ENCODE measurements at places on chromosomes 5 and 9.

GRCh38 chr9:70529377-70529776 is 114.9 kb upstream of the KLF9 start:
- no peak for DNase-seq

GRCh38 chr9:22682961-22683699 is 236.5 kb downstream of the DMRTA1 start:
- no peak for DNase-seq

GRCh38 chr5:176847726-176848290 is 37.4 kb downstream of the UNC5A start:
- DNase-seq: no peak

DNA sequence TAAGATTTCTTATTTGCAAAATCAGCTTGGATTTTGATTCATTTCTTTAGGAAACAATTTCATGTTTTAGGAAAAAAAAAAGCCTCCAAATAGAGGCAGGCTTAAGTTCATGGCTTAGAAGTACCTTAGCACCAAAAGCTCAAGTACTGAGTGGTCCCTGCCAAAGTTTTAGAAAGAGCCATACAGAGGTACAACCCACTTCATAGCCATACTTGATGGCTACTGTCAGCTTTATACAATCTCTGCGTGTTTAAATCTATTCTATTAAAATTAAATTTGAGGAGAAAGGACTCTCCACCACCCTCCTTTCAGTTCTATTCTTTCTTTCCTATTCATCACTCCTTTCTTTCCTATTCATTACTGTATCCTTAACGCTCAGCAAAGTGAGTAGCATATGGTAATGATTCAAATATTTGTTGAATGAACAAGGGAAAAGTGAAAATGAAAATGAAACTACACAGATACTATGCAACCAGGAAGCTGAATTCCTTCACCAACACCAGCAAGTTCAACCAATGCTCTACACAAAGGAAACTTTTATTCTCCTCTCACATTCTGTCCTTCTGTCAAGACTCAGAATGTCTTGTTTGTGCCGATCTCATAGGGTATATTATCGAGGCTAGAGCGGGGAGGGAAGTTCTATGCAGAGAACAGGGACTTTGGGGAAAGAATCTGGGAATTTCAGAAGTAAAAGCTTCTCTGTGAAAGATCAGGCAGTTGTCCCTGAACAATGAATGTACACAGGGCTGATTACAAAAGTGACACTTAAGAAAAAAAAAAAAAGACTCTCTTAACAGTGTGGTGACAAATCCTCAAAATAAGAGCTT is 138.6 kb upstream of the SPEF2 start:
- DNase-seq: no peak

DNA sequence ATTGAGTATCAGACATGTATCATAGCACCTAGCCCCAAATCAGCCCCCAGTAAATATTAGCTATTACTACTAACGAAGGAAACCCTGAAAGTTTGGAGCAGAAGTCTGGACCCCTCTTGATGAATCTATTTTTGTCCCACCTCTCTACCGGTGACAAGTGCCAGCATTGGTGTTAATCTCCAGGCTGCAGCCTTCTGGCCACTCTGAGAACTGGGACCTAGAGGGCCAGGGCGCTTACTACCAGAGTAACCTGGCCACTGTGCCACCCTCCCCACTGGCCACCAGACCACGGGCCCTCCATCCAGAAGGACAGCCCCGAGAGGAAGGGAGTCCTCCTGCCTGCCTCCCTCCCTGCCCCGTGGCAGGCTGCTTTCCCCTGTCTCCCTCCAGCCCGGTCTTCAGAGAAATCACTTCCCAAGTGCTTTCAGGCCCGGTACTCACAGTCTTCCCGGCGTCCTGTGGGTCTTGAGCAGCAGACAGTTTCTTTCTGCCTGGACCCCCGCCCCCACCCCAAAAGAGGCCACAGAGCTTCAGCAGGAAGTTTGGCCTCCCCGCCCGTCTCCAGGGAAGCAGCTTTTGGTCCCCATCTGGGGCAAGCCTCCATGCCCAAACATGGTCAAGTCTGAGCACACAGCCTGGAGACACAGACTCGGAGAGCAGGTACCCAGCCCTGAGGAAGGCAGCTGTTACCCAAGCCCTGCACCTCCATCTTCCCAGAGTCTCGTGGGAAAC is at the start of gene KCNMB1:
KCNMB1 (minus strand) TSS at position 550 of the 732 bp plus-strand sequence. CDS start 3,920 bp downstream, outside the sequence.
- DNase-seq: no peak

DNA sequence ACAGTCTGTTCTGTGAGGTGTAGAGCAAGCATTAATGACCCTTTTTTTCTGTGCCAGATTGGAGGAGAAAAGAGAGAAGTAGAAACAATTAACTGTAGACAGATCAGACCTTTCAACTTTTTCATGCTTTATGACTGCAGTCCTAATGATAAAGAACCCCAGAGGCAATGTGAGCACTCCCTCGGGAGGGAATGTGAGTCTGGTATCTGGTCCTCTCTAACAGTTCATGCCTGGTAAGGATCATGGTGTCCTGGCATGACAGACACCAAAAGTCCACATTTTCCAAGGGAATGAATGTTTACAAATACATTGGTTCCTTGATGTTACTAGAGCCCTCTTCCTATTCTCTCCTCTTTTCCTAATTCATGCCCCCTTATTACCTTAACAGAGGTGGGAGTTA is 70.3 kb downstream of the MTAP start:
- no peak for DNase-seq

GRCh38 chr5:136890431-136891148 is 525.2 kb upstream of the TRPC7 start:
- DNase-seq: no peak

DNA sequence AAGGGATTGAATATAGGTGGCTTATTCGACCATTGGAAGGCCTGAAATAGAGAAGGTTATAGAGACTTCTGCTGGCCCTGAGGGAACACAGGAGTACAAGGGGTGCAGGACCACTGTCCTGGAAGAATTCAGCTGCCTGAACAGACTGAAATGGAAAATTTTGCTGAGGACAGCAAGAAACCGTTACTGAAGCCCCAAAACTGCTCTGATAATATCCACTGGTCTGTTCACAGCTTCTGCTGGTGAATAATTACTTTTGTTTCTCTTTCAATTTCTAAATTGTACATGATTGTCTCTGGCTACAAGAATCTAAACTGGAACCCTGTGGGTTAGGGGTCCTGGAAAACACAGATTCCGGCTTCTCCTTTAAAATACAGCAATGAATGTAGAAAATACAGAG is 218.5 kb upstream of the CDH12 start:
- no peak for DNase-seq

GRCh38 chr9:128145951-128146351 is 3.3 kb upstream of the LCN2 start:
- no peak for DNase-seq

- DNase-seq: no peak
These were observed 181.1 kb upstream of the SPEF2 start for GRCh38 chr5:35436400-35437057.

DNA sequence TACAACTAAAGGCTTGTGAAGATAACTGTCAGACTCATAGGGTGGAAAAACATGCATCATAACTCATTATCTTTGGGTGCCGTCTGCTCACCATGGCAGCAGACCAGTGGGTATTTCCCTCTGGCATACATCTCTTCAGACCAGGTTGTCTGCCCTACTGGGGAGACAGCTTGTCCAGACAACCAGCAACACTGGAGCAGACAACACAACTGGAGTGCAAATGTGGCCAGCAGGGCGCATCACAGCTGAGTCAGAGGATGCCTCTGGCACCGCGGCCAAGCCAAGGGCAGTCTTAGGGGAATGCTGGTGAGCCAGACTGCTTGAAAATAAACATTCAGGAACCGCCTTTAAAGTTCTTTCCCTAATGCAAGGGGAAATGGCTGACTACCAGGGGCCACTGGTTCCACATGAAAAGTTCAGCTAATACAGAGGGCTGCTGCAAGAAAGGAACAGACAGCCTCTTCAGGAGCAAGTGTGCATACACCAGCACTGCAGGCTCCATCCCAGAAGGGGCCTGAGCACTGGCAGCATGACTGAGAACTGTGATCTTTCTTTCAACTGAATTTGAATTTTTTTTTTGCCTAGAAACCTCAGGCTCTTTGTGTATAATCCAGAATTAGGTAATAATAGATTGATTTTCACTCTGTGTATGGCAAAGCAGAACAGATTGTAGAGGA is 77.3 kb downstream of the MAMDC2 start:
- DNase-seq: no peak

DNA sequence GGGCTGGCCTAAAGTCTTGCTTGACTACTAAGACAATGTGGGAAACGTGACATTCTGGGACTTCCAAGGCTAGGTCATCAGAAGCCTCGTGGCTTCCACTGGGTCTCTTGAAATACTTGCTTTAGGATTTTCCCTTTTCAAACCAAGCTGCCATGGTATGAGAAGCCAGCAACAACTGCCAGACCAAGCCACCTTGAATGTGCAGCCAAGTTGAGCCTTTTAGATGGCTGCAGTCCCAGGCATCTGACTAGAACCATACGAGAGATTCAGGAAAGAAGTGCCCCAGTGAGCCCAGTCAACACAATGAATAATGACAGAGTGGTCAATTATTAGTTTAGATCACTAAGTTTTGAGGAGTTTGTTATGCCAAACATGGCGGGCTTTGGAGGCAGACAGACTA is 143.3 kb downstream of the SLF1 start:
- DNase-seq: no peak
